ENCODE measurements at places on chromosomes 13 and 19.

- no peak for DNase-seq
Observed at GRCh38 chr19:23377276-23377675, 18.0 kb downstream of the ZNF91 start.

DNA sequence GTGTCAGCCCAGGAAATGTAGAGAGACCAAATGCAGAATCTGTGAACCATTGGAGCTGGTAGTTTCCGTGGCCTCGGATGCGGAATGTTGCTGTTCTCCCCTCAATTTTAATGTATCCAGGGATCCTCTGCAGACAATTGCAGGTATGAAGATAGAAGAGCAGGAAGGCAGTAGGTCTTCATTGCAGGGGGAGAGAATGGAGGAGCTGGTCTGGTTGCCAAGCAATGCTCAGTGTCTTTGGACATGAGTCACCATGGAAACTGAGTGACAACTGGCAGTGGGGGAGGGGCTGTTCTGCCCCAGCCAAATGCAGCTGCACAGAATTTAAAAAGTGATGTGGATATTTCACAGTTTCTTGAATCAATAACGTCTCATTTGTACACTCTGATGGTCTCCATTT, 56.1 kb upstream of the ZNF835 start:
- DNase-seq: no peak

GRCh38 chr13:114212158-114212495, 22.6 kb upstream of the CDC16 start:
- DNase-seq: no peak

- DNase-seq: no peak
Observed at GRCh38 chr13:95643936-95644598, 439 bp downstream of the DZIP1 start.

- no peak for DNase-seq
Observed at GRCh38 chr13:49082653-49083536, 107.2 kb downstream of the FNDC3A start.

DNA sequence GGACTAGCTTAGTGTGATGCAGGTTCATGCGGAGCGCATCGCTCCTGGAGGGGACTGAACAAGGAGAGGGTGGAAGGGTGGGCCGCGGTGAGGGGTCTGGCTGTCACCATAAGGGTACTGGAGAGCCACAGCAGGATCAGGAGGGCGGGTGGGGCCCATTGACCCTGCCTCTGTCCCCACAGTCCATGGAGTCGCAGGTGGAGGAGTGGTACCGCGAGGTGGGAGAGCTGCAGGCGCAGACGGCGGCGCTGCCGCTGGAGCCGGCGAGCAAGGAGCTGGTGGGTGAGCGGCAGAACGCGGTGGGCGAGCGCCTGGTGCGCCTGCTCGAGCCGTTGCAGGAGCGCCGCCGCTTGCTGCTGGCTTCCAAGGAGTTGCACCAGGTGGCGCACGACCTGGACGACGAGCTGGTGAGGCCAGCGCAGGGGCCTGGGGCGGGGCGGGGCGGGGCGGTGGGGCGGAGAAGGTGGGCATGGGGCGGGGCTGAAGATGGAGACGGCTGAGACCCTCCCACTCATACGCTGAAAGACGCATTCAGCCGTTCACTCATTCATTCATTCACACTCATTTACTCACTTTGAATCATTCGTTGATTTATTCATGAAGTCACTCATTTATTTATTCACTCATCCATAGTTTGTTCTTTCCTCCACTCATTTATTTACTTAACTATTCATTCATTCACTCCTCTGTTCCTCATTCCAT, 27.5 kb upstream of the SHKBP1 start:
- DNase-seq: no peak

- no peak for DNase-seq
Observed at GRCh38 chr13:73274147-73274546, 215.3 kb downstream of the KLF5 start.

DNA sequence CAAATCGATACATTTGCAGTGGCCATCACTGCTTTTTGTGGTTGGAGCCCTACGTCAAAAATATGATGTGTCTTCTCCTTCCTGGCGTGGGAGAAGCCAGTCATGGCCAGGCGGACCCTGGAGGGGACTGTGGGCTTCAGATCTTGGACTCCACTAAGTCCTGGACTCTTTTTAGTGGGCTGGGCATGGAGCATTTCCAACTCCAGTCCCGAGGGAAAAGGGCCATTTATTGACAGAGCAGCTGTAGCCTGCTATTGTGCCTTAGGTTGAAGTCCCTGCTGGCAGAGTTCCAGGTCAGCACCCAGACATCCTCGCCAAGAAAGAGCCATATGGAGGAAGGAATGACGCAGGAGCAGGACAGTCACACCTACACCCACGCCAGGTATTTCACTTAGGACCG, 179.2 kb upstream of the ZNF507 start:
- no peak for DNase-seq

GRCh38 chr19:40719414-40719894, 2.5 kb downstream of the ITPKC start:
- DNase-seq: no peak

DNA sequence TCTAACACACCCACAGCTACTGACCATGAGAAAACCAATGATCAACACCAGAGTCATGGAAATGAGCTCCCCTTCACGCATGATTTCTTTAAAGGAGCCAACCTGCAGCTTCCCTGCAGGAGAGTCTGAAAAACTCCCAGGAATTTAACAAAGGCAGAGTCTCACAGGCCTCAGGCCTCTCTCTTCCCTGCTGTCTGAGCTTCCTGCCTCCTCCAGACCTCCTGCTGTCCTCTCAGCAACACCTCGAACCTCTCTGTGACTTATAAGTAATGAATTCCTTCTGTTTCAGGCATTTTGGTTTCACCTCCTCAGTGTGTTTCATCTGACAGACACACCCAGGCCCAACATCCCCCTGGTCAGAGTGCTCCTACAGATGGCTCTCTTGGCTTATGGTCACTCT, 1044.4 kb downstream of the UQCRFS1 start:
- DNase-seq: no peak

GRCh38 chr13:60397704-60398378, 821 bp downstream of the TDRD3 start:
- DNase-seq: peak; percentile 29

- DNase-seq: no peak
Observed at GRCh38 chr13:44160591-44161191, 212.9 kb upstream of the SERP2 start.

DNA sequence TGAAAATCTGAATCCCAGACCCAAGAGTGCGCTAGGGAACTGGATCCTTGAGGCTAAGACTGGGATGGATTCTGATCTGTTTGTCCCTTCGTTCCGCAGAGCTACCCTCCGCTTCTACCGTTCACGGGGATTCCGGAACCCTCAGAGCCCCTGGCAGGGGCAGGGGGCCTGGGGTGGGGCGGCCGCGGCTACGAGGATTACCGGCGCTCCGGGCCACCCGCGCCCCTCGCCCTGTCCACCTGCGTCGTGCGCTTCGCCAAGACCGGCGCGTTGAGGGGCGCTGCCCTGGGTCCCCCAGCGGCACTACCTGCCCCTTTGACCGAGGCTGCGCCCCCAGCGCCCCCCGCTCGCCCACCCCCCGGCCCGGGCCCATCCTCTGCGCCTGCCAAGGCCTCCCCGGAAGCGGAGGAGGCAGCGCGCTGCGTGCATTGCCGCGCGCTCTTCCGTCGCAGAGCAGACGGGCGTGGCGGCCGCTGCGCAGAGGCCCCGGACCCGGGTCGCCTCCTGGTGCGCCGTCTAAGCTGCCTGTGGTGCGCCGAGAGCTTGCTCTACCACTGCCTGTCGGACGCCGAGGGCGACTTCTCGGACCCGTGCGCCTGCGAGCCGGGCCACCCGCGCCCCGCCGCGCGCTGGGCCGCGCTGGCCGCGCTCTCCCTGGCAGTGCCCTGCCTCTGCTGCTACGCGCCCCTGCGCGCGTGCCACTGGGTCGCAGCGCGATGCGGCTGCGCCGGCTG, 7.1 kb downstream of the SPRED3 start:
- no peak for DNase-seq

DNA sequence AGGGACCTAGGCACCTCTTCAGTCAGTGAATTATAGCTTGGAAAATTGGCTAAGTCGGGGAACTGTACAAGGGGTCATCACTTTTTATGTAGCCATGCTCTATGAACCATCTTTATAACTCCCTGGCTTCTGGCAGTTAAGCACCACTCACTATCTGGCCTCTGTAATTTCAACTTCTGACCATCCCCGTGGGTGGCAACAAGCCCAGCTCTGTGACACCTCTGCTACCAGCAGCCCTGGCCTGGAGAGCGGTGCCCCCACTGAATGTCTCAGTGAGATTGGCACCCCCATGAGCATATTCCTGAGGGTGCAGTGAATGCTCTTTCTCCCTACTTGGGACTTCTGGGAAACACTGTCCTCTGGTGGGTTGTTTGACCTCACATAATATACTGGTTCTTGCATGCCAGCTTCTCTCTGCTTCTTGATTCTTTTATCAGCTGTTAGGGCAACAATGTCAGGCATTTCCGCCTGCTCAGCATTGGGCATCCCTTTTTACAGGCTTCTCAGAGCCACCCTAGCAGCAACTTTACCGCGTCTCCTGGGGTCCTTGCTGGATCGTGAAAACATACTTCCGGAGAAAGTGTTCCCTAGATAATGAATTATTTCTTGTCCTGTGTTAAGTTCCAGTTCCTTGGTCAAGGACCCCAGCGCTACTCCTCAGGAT, 10.4 kb downstream of the KL start:
- DNase-seq: no peak

DNA sequence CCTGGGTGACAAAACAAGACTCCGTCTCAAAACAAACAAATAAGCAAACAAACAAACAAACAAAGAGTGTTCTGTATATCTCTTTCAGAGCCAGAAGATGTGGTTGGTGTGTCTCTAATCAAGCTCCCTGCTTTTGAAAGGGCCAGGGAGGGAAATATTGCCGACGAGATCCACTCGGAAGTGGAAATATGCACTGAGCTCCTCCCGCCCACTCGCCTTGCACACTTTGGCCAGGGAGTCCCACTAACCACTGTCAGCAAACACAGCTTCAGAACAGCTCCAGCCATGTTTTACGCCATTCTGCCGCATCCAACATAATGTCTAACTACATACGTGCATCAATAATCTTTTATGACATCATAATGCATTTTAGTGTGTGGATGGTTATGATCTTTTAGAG, 155.5 kb upstream of the VSTM2B start:
- DNase-seq: no peak

GRCh38 chr13:50026788-50027473, 11.7 kb downstream of the KCNRG start:
- no peak for DNase-seq

GRCh38 chr13:25493931-25494640, 122.3 kb downstream of the ATP8A2 start:
- no peak for DNase-seq

- peak; percentile 88 for DNase-seq
Observed at GRCh38 chr19:4976401-4977298, 7.7 kb downstream of the KDM4B start.

DNA sequence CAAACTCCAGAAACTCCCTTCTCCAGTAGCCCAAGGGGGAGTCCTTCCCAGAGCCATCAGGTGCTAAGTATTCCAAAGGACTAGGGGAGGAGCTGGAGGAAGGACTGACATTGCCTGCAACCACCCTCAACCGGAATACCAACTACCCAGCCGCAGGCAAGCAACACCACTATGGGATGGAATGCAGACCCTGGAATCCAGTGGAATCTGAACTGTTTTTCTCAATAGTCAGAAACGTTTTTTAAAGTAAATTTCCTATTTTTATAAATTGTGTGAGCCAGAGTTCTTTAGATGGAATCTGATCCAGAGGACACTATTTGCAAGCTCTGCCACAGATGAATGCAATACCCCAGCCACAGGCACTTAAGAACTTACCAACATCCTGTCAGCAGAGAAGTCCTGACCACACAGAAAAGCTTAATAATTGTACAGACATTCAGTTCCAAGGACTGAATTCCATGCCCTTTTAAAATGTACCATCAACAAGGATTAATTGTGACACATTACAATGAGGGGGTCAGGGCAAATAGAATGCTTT, 92.1 kb downstream of the USP12 start:
- no peak for DNase-seq

- no peak for DNase-seq
Observed at GRCh38 chr13:110557610-110558305, 3.8 kb downstream of the RAB20 start.

- no peak for DNase-seq
Observed at GRCh38 chr19:13404236-13404635, 102.0 kb downstream of the CACNA1A start.

DNA sequence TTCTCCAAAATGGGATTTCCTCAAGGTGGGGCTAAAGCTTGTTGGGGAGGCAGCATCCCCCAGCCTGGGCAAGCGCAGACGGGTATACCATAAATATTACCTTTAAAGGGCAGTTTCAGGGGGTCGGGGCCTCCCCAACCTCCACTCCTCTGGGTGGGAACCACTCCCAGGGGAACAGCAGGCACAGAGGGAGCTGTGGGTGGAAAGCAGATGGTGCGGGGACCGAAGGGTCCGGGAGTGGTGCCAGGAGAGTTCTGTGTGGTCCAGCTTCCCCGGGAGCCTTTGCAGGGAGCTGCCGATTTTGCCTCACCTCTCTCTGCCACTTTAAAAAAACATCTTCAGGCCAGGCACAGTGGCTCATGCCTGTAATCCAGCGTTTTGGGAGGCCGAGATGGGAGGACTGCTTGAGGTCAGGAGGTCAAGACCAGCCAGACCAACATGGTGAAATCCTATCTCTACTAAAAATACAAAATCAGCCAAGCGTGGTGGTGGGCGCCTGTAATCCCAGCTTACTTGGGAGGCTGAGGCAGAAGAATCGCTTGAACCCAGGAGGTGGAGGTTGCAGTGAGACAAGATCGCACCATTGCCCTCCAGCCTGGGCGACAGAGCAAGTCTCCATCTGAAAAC, 5.5 kb downstream of the MAST3 start:
- no peak for DNase-seq

DNA sequence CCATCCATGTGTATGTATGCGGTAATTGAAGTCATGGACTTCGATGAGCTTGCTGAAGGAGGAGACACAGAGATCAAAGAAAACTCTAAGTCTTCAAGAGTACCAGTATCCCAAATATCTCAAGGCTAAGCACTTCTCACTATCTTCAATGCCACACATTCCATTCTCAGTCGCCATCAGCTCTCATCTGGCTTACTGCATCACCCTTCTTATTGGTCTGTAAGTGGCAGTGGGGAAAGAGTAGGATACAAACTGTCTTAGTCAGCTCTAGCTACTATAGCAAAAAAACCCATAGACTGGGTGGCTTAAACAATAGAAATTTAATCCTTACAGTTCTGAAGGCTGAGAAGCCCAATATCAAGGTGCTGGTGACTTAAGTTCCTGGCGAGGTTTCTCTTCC, 218.7 kb downstream of the POSTN start:
- DNase-seq: no peak

DNA sequence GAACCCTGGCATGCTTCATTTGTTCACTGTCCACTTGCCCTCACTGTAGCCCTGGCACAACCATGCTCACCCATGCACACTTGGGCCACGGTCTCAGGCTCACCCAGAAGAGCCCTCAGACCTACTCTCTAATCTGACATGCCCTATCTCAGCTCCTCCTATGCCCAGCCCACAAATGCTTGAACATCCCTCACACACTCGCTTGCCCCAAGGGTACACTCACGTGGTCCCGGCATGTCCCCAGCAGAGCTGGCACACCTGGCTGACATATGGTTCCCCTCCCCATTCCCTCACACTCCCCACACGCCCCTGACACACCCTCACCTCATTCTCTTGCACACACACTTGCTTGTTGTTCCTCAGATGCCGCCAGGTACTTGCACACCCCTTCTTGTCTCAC, 55.7 kb downstream of the MAP4K1 start:
- DNase-seq: no peak

Data from breast epithelium (tissue), 4 donors.